ENCODE measurements at places on chromosomes 7 and 10.

- DNase-seq: no peak
Measured at GRCh38 chr7:137337902-137338301, 5.6 kb downstream of the PTN start.

- DNase-seq: no peak
Measured at GRCh38 chr7:156604836-156605695, 35.5 kb upstream of the RNF32 start.

- DNase-seq: no peak
Measured at GRCh38 chr10:69104994-69105790, 17.3 kb downstream of the SRGN start.

- DNase-seq: no peak
Measured at GRCh38 chr10:108307925-108308312, 1143.4 kb upstream of the SORCS1 start.

GRCh38 chr10:105585753-105586152, 944.7 kb downstream of the SORCS3 start:
- no peak for DNase-seq

DNA sequence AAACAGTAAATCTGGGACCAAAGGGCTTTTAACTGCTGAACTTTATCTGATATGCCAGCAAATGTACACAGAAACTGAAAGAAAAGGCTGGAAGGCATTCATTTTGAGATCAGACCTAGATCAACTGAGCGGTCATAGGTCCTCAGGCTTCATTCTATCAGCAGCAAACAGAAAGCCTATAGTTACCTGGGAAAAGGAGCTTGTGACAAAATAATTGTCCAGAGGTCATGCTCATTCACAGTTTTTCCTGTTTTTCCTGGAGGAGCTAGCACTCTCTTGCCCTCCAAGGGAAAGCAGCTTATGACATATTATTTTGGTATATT, 320.2 kb downstream of the AHR start:
- DNase-seq: no peak
